ENCODE measurements at places on chromosomes 3 and 15.

DNA sequence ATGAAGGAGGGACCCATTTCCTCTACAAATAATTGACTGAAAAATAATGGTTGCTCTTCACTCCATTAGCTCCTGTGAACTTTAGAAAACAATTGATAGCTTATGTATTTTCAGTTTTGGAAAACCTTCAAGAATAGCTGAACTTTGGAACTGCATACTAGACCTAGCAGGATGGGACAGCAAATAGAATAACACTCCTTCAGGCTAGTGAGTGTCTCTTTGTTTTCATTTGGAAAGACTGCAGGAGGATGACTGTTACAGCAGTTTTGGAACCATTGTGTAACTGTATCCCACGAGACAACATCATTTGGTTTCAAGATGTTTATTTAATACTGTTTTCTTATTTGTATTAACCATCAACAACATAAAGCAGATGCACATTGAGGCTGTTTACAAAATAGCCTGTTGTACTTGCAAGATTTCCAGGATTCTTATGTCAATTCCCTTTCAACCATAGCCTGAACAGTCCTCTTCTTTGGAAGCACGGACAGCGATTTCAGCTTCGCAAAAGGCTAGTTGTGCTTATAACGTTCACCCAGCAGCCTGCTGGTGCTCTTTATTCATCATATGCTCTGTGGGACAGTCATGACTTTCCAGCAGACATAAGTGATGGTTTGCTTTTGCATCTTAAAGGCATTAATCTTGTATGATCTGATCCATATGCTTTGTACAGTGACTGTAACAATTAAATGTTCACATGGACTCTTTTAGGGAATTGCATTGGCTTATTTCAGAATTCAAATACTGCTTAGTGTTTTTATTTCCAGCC lies 335.5 kb downstream of the IL5RA start:
- DNase-seq = no peak

DNA sequence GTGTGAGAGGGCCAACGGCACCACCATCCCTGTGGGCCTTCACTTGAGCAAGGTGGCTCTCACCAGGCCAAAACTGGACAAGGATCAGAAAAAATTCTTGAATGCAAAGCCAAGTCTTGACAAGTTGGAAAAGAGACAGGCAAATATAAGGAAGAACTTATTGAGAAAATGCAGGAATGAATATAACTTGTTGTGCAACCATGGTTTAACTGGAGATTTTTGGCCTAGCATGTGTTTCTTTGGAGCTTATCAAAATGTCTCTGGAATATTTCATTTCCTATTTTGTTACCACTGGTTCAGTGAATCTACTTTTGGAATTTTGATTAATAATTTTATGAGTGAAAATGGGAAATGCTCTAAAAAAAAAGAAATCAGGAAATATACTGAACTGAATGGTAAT lies 42.5 kb downstream of the MCTP2 start:
- no peak for DNase-seq

DNA sequence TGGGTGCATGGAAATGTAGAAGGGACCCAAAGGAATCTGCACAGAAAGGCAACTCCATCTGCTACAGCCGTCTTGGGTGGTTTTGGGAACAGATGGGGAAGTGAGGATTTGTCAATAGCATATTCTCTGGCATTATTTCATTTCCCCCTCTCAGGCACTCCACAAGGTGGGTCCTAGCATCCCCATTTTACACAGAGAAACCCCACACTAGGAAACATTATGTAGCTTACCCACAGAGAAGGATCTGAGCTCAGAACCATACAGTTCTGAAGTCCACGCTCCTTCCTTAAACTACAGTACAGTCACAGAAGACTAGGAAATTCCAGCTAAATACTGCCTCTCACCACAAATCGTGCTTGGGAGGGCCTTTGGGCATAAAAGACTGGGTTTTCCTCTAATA lies 61.2 kb upstream of the CTNNB1 start:
- DNase-seq = no peak

- DNase-seq = no peak
Observed at GRCh38 chr3:190053919-190054672, 66.6 kb downstream of the P3H2 start.

DNA sequence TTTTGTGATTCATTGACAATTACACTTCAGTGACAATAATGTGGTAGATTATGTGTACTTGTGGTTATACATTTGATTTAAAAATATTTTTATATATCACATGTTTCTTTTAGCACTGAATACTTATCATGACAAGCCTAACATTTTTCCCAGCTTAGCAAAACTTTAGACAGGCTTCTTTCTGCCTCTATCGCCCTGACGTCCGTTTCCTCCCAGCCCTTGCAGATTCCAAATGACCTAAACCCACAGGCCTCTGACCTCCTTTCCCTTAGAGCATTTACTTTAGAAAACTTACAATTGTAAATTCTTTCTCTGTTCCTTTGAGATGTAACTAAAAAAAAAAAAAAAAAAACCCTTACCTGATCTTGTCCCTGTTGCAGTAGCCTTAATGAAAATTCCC lies 326.1 kb downstream of the UNC13C start:
- no peak for DNase-seq

DNA sequence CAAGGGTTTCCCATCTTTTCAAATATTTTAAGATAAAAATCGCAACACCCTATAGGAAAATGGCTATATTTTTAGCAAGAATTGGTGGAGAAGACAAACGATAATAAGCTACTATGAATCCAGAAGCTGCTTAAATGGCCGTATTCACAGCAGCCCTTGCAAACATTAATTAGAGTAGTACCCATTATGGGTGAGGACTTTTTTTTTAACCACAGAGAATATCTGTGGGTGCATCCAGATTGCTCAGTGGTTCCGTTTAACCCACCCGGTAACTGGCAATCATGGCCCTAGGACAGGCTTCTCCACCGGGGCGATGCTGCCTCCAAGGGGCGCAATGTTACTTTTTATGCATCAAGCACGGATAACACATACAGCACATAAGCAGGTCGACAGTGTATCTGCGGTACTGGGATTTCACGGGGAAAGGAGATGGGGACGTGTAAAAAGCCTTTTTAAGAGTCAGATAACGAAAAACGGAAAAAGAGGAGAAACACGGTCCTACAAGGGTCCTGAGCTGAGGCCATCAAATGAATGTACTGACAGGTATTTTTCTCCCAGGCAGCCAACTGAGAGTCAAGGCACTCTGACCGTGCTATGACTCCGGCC lies 968 bp upstream of the TMEM266 start:
- DNase-seq = peak; percentile 72

GRCh38 chr3:3172627-3173026 lies 6.9 kb downstream of the CRBN start:
- DNase-seq = no peak

Measured in WERI-Rb-1 (cell line).